Sigmoid colon (tissue), 7 donors: ENCODE measurements at places on chromosomes 2 and 18.

DNA sequence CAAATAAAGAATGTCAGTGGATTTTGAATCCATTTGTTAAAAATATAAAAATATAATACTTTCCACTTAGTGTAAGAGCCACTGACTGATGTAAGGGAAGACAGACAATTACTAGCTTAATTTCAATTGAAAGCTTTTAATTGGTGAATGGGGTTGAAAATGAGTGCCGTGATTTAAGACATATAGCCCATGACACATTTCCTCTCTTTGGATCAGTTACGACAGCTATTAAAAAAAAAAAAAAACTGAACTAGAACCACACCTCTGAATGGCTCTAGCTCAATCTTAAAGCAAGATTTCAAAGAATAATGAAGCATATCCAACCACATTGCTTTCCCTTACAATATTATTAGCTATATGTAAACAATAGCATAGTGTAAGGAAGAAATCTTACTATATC, 44.0 kb downstream of the CIB4 start:
- H3K4me1 ChIP-seq = no peaks in the 10 kb centered on the region
- H3K27me3 ChIP-seq = no peaks in the 10 kb centered on the region
- H3K4me3 ChIP-seq = no peak overlapping the region

DNA sequence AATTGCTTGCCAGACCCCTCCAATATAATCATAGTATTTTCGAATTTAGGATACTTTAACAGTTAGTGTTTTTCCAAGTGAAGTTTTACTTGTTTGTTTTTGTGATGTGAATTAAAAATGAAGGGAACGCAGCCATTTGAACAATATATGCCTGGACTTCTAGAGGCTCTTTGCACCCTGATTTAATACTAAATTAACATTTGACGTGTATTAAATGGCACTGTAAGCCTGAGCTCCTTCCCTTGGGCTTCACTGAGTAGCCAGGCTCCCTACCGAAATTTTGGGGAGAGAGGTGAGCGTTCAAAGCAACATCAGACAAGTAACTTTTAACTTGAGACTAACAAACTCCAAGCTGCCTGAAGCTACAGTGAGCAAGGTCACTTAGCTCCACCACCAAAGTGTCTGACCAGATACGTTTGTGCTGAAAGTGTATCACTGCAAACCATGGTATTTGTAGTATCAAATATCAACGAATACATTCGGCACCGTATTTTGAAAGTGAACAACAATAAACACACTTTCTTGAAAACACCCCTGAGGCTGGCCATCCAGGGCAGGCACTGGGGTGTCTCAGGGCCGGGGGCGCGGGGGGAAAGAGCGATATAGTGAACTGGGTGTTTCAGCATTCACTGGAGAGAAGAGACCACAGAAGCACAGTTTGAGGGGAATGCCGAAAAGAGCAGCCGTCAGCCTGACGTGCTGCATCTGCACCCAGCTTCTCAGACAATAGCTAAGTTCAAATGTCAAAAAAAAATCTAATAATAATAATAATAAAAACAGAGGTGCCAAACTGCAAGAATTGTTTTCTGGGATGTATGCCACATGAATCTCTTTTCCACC, 7.7 kb upstream of the POU3F3 start:
- no peak overlapping the region for H3K4me3 ChIP-seq
- no peaks in the 10 kb centered on the region for H3K36me3 ChIP-seq

- no peaks in the 10 kb centered on the region for H3K27me3 ChIP-seq
- no peak overlapping the region for H3K27ac ChIP-seq
- H3K36me3 ChIP-seq = no peaks in the 10 kb centered on the region
These were observed 51.9 kb upstream of the HNMT start for GRCh38 chr2:137912371-137912770.

GRCh38 chr2:29495068-29495467, 379.9 kb downstream of the CLIP4 start:
- no peaks in the 10 kb centered on the region for H3K4me1 ChIP-seq
- H3K4me3 ChIP-seq = no peak overlapping the region
- no peak overlapping the region for H3K27ac ChIP-seq
- H3K36me3 ChIP-seq = no peaks in the 10 kb centered on the region
- no peak for DNase-seq
- no peaks in the 10 kb centered on the region for H3K27me3 ChIP-seq

DNA sequence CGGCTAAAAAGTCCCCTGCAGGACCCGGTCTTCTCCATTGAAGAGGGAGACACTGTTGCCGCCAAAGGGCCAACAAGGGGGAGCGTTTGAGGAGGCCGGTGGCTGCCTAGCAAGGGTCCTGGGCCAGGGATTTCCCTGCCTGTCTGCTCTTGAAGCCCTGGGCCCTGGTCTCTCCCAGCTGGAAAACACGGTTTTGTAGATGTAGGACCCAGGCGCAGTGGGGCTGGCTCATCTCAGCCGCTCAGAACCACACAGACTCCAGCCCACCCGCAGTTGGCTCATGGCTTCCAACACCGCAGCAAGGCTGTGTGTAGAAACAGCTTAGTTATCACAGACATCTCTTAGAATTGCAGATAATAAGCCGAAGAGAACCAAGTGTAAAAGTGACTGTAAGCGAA, 57.1 kb upstream of the TWIST2 start:
- H3K4me3 ChIP-seq = no peak overlapping the region
- no peaks in the 10 kb centered on the region for H3K4me1 ChIP-seq
- DNase-seq = no peak
- no peaks in the 10 kb centered on the region for H3K27me3 ChIP-seq
- H3K36me3 ChIP-seq = no peaks in the 10 kb centered on the region

DNA sequence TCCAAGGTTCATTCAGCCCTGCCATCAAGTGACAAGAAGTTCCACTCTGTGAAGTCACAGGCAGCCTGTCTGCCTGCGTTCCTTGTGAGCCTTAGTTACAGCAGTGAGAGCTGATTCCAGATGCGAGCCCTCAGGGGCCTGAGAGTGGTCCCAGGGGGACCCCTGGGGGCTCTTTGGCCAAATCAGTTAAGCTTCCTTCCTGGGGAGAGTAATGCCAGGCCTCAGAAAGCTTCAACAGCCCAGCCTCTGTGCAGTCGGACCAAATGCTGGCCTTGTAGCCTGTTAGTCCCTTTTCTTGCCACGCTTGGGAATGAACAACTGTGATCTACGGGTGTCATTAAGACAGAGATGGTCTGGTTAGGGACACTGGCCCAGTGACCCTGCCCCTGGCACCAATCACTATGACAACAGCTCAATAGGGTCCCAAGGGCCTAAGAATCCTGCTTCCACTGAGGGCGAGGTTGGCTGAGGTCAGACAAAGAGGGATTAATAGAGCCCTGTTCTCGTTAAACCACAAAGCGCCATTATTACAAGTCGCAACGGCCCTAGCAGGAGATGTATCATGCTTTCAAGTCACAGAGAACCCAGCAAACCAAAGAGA, 50.9 kb downstream of the HS1BP3 start:
- no peak overlapping the region for H3K4me3 ChIP-seq
- H3K27ac ChIP-seq = peak overlapping the region; percentile 63
- no peaks in the 10 kb centered on the region for H3K36me3 ChIP-seq
- no peaks in the 10 kb centered on the region for H3K27me3 ChIP-seq
- peak; percentile 68 for DNase-seq
- no peaks in the 10 kb centered on the region for H3K4me1 ChIP-seq

- DNase-seq = no peak
- no peaks in the 10 kb centered on the region for H3K27me3 ChIP-seq
- no peak overlapping the region for H3K4me3 ChIP-seq
- H3K4me1 ChIP-seq = peaks cover 35% of the 10 kb centered on the region
These were observed 9.9 kb downstream of the DYSF start for GRCh38 chr2:71463342-71463654.

DNA sequence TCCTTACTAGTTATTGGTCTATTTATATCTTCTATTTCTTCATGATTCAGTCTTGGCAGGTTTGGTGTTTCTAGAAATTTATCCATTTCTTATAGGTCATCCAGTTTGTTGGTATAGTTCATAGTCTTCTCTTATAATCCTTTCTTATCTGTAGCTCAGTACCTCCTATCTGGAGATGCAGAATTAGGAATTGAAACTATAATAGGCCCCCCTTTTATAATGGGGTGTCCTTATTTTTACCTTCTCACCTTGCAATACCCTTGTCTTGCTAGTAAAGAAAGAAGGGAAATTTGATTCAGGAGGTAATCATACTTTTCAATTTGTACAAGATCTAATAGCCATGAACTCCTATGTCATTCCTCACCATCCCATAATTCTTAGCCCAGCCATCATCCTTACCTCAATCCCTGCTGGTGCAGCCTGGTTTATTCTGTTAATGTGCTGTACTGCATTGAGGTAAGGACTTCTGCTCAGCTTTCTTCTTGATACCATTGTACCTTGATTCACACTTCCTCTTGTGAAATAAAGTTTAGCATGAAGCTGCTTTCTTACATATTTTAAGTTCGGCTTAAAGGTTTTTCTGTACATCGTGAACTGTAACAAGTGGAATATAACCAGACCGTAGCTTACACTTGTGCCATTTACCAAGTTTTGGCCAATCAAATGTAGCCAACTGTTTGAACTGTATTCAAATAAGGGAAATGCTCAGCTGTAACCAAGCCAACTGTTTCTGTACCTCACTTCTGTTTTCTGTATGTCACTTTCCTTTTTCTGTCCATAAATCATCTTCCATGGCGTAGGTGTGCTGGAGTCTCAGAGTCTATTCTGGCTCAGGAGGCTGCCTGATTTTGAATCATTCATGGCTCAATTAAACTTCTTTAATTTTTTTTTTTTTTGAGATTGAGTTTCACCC, 40.1 kb upstream of the PTH2R start:
- no peak overlapping the region for H3K4me3 ChIP-seq
- no peaks in the 10 kb centered on the region for H3K4me1 ChIP-seq
- H3K36me3 ChIP-seq = no peaks in the 10 kb centered on the region
- no peak overlapping the region for H3K27ac ChIP-seq
- no peaks in the 10 kb centered on the region for H3K27me3 ChIP-seq
- DNase-seq = no peak

GRCh38 chr18:74828200-74828599, 230.5 kb downstream of the ZNF407 start:
- no peak for DNase-seq
- no peaks in the 10 kb centered on the region for H3K36me3 ChIP-seq
- no peak overlapping the region for H3K27ac ChIP-seq
- H3K4me1 ChIP-seq = no peaks in the 10 kb centered on the region
- H3K27me3 ChIP-seq = no peaks in the 10 kb centered on the region

DNA sequence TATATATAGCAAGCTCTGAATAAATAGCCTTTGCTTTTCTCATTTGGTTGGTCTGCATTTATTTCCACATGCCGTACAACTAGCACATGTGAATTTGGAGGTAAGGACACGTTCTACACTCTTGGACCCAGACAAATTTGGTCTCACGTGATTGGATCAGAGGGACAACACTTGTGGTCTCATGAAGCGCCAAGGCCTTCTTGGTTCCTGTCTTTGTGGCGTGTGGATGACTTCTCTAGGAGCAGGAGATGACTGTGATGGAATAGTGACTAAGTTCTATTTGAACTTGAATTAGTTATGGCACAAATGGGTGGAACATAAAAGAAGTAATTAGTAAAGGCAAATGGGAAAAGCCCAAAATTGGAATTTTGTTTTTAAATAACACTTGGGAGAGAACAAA, 206.9 kb downstream of the BCL2 start:
- H3K27ac ChIP-seq = no peak overlapping the region
- no peaks in the 10 kb centered on the region for H3K27me3 ChIP-seq
- H3K4me3 ChIP-seq = no peak overlapping the region
- no peaks in the 10 kb centered on the region for H3K36me3 ChIP-seq
- DNase-seq = no peak

DNA sequence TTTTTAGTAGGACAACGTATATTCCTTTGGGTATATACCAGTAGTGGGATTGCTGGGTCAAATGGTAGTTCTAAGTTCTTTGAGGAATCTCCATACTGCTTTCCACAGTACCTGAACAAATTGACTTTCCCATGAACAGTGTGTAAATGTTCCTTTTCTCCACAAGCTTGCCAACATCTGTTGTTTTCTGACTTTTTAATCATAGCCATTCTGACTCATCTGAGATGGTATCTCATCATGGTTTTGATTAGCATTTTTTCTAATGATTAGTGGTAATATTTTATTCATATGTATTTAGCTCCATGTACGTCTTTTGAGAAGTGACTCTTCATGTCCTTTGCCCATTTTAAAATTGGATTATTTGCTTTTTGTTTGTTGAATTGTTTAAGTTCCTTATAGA, 58.4 kb upstream of the CERS6 start:
- no peaks in the 10 kb centered on the region for H3K4me1 ChIP-seq
- H3K4me3 ChIP-seq = no peak overlapping the region
- no peak for DNase-seq
- no peaks in the 10 kb centered on the region for H3K36me3 ChIP-seq
- no peaks in the 10 kb centered on the region for H3K27me3 ChIP-seq

GRCh38 chr2:10704034-10704594, 14.3 kb upstream of the NOL10 start:
- no peak overlapping the region for H3K4me3 ChIP-seq
- H3K4me1 ChIP-seq = no peaks in the 10 kb centered on the region
- no peak overlapping the region for H3K27ac ChIP-seq
- H3K36me3 ChIP-seq = no peaks in the 10 kb centered on the region
- peak; percentile 2 for DNase-seq

DNA sequence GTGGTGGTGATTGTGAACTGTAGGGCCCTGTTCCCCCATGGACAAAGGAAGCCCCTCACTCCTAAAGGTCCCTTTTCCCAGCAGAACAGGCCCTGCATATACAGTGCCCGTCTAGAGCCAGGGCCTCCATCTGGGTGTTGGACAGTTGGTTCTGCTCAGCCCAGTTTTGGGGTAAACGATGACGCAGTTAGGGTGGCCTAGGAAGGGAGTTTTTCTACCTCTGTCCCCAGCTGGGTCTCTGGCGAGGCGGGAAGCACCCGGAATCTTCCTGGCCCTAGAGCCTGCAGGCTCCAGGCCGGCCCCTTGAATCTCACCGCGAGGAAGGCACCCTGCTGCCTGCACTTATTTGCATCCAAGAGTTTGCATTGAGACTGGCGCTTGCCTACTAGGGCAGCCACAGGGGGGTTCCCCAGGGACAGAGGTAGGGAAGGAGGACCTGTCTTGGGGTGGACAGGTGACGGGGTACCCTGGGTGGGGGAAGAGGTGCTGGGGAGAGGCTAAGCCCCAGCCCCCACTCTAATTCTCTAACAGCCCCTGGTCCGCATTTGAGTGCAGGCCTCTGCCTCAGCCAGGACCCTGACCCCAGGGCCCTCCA, 529 bp upstream of the MTA3 start:
- H3K4me3 ChIP-seq = peak overlapping the region; percentile 98
- peak overlapping the region; percentile 95 for H3K27ac ChIP-seq
- no peaks in the 10 kb centered on the region for H3K36me3 ChIP-seq
- H3K4me1 ChIP-seq = no peaks in the 10 kb centered on the region

- no peaks in the 10 kb centered on the region for H3K4me1 ChIP-seq
- H3K27ac ChIP-seq = no peak overlapping the region
- H3K4me3 ChIP-seq = no peak overlapping the region
- no peaks in the 10 kb centered on the region for H3K36me3 ChIP-seq
- no peaks in the 10 kb centered on the region for H3K27me3 ChIP-seq
- no peak for DNase-seq
These were observed 689.3 kb downstream of the NR4A2 start for GRCh38 chr2:155643056-155643775.

DNA sequence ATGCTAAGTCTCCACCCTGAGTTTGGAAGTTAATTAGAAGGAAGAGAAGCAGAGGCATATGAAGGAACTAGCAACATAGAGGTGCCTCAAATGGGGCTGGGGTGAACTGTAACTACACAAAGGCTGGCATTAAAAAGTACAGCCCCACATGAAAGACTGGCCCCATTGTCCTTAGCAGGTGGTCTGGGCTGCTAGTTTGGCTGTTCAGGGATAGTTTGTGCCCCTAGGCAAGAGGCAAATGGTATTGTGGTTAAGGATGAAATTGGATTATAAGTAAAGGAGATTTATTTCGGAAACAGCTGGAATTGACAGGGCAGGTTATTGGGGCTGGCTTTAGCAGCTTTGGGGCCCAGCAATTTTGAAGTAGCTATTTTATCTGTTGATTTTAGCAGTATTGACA, 365.7 kb upstream of the TNP1 start:
- H3K4me3 ChIP-seq = no peak overlapping the region
- H3K36me3 ChIP-seq = no peaks in the 10 kb centered on the region
- H3K27me3 ChIP-seq = no peaks in the 10 kb centered on the region
